ENCODE measurements at places on chromosomes 11 and 22. TPM values are rescaled to one million over a fixed set of nuclear protein-coding genes. Genes with fewer than 3 reads are reported as not detected.

- no peak for DNase-seq
Observed at GRCh38 chr11:116600930-116601329, 171.9 kb downstream of the BUD13 start.

GRCh38 chr11:16336721-16337120, 19.6 kb downstream of the SOX6 start:
- DNase-seq: no peak

DNA sequence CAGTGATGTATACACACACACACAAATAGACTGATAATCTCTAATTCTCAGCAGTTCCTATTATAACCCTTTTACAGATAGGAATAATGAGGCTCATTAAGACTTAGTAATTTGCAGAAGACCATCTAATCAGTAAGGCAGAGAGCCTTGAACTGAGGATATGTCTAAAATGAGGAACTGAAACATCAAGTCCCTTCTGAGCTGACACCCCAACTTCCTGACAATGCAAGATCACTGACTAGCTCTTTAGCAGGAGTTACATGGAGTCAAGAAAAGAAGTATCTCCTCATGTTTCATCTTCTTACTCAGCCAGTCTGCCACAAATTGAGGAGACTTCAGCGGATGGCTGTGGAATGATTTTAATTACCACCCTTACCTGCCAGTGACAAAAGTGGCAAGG, 193.0 kb downstream of the MSANTD4 start:
- DNase-seq: no peak

DNA sequence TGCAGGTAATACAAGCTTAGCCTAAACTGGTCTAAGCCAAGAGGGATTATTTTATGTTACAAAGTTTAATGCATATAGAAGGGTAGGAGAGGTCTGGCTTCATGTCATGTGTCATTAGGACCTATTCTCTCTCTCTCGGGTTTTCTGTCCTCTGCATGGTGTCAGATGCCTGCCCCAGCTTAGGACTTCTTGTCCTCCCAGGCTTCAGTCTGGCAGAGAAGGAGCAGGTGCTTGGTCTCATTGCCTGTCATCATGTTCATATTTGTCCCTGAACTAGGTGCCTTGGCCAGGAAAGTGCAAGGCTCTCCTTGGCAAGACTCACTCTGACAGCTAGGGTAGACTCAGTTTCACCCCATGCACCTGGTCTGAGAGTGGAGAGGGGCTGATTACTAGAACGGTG, 126.3 kb downstream of the ADAMTS15 start:
- DNase-seq: no peak

The ENTHD1 gene
- not detected for total RNA-seq

- DNase-seq: no peak
Observed at GRCh38 chr11:22785251-22785650, 44.4 kb downstream of the SVIP start.

GRCh38 chr22:42470366-42471082, 38.3 kb upstream of the NFAM1 start:
- DNase-seq: no peak

- no peak for DNase-seq
Observed at GRCh38 chr22:39558950-39559349, 11.6 kb upstream of the CACNA1I start.

GRCh38 chr22:47582067-47582466, 819.6 kb downstream of the TBC1D22A start:
- no peak for DNase-seq

GRCh38 chr22:43843783-43844530, 18.4 kb downstream of the SULT4A1 start:
- no peak for DNase-seq

DNA sequence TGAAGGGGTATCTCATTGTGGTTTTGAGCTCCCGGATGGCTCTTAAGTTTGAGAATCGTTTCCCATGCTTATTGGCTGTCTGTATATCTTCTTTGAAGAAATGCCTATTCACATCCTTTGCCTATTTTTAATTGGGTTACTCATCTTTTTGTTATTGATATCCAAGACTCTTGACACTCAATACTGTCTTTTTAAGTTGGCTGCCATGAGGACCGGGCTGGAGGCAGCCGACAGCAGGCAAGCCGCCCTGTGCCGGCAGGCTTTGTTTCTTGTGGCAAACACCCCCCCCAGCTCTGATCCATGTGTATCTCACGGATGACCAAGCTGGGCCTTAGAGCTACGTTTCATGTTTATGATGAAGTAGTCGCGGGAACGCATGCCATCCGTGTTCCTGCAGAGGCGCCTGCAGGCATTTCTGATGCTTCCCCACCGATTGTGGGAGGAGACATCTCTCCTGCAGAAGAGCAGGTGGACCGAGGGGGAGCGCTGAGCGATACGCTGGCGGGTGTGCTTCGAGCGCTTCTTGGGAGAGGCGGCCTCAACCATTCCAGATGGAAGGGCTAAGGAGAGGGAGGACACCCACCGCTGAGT, 95.8 kb downstream of the TBC1D22A start:
- no peak for DNase-seq

GRCh38 chr11:47337229-47337924, 15.1 kb downstream of the MYBPC3 start:
- no peak for DNase-seq

GRCh38 chr11:11149671-11150459, 203.2 kb downstream of the CSNK2A3 start:
- DNase-seq: no peak

GRCh38 chr22:49543876-49544275, 283.8 kb downstream of the BRD1 start:
- no peak for DNase-seq

- DNase-seq: no peak
Observed at GRCh38 chr11:19808076-19808911, 95.7 kb downstream of the NAV2 start.

The SBF2 gene
- 20.4 TPM for total RNA-seq

DNA sequence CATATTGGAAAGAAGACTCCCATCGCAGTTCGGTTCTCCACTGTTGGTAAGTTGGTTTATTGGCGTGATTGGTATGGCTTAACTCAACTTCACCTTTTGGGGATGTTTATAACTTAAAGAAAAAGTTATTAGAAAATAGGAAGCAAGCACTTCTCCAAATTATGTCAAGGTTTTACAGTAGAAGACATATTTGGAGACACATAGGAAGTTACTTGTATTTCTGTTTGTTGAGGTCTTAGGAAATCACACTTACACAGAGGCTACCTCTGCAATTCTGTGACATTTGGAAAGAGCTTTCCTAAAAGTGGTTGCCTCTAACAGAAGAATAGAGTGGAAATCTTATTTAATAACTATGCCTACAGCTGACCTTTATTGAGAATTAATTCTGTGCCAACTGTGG, 12.3 kb downstream of the CAT start:
- DNase-seq: no peak

DNA sequence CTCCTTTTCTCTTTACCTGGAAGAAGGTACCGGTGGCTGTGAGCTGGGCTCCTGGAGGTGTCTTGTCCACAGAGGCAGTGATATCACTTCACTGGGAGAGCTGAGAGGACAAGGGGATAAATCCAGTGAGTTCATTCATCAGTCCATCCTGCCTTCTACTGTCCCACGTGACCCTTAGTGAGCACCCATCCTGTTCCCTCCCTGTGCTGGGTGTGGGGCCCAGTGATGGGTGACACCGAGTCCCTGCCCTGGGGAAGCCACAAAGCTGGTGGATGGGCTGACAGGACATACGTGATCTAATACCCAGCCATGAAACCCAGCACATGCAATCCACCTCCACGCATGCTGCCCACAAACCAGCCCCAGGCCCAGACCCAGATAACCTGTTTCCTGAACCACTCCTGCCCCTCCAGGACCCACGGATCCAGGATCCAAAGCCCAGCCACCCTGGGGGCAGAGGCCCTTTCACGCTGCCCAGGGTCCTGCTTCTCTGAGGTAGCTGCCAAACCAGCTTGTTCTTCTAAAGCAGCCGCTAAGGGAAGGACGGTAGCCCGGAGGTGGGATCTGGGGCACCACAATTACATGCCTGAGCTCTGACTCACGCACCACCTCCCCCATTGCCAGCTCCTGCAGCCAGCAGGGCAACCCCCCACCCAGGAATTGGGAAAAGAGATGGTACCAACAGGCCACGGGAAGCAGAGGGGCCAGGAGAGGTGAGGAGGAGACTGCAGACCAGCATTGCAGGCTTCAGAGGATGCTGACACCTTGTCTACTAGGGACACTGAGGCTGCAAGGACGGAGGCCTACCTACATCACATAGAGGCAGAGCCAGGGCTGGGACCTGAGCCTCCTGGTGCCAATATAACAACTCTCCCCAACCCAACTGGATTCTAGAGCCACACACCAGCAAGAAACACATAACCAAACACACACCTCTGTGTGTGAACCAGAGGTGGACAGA, 35.2 kb downstream of the GDPD5 start:
- no peak for DNase-seq

DNA sequence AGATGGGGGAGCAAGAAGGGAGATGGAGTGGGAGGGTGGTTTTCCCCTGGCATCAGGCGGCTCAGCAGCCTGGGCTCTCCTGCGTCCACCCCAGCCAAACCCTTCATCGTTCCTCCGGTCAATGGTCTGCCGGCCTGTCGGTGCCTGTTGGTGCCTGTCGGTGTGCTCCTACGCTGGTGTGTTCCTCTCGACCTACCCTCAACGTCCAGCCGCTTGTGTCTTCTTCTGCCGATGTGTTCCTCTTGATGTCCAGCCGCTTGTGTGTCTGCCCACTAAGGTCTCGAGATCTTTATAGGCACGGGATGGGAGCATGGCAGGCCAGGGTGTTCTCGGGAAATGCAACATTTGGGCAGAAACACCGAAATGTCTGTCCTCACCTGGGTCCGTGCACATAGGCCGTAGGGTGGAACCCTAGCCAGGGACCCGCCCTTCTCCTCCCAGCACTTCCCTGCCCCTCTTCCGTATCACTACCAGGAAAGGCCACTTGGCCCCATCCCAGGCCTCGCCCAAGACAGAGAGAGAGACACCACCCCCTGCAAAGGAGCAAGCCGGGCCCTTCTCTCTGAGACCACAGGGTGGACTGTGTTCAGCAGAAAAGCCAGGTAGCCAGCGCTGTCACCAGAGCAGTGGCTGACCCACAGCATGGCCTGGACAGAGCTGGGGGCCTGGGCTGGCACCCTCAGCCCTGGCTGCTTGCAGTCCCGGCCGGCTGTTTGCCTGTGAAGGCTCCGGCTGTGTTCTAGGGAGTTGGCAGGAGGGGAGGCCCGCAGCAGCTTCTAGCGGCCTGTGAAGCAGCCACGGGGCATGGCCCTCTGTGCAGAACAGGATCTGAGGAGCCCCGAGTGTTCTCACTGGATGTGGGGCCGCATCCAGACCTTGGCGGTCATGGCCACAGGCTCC, 61.6 kb upstream of the KCNQ1OT1 start:
- no peak for DNase-seq

The CRYBB3 gene
- total RNA-seq: not detected

The SMIM35 gene
- not detected for total RNA-seq

- DNase-seq: no peak
Observed at GRCh38 chr11:76644591-76644990, 26.0 kb downstream of the LRRC32 start.

The EMID1 gene
- total RNA-seq: 0.71 TPM

GRCh38 chr11:131064373-131064991, 148.2 kb upstream of the SNX19 start:
- no peak for DNase-seq

- DNase-seq: no peak
Observed at GRCh38 chr22:41021061-41021612, 70.0 kb downstream of the RBX1 start.

The IPO7 gene
- total RNA-seq: 160 TPM

DNA sequence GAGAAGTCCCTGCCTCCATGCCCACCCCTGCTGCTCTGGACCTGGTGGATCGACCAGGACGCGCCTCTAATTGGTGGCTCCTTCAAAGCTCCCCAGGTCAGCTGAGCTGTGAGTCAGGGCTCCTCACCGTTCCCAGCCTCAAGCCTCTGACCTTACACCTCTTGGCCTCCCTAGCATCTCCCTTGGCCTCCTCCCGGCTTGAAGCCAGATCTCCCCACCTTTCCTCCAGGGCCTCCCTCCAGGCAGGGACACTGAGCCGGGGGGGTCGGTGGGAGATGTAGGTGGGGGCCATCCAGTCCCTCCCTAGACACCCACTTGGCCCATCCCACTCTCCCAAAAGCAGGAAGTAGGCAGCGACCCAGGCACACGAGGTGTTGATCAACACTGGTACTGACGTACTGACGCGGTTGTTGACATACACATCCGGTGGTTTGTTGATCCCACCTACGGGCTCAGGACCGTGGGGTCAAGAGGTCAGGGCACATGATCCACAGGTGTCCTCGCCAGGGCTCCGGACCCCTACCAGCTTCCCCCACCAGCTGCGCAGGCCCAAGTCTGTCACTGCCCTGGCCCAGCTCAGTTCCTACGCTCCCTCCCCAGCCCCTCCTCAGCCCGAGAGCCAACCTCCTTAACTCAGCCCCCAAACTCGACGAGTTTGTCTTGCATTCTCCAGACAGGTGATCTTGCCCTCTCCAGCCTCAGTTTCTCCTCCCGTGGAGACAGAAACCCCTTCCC, 802 bp downstream of the ATG2A start:
- no peak for DNase-seq

The CSNK2A3 gene
- total RNA-seq: not detected

GRCh38 chr11:26418386-26418912, 86.5 kb downstream of the ANO3 start:
- no peak for DNase-seq

The MCAM gene
- 0.74 TPM for total RNA-seq

- no peak for DNase-seq
Observed at GRCh38 chr11:26835611-26836010, 113.8 kb upstream of the SLC5A12 start.
